ENCODE measurements at places on chromosomes 6 and 20.

DNA sequence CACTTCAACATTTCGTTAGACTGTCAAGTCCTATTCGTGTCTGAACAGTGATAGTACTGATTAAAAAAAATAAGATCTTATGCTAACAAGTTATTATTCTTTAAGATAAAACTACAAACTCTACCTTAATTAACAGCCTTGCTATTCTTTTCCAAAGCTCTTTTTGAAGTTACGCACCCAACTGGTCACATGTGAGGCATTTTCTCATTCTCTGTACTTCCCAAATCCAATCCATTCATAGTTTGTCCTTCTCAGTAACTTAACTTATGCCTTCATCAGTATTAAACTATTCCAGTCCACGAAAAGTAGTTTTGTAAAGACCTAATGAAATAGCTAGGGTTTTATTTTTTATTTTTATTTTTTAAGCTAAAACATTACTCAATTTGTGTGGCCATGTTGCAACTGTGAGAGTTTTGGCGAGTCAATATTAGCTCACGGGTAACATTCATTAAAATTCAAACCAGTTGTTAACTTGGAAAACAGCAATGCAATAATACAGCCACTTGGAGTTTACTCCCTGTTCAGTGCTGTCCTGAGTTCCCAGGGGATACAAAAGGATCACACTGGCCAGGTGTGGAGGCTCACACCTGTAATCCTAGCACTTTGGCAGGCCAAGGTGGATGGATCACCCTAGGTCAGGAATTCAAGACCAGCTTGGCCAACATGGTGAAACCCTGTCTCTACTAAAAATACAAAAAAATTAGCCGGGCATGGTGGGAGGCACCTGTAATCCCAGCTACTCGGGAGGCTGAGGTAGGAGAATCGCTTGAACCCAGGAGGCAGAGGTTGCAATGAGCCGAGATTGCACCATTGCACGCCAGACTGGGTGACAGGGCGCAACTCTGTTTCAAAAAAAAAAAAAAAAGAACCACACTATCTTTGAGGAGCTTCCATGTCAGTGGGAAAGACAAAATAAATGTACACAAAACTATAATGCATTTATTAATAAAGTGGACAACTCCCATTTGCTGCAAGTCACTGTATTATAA lies 27.9 kb upstream of the EEF1A1 start:
- no peak for DNase-seq

DNA sequence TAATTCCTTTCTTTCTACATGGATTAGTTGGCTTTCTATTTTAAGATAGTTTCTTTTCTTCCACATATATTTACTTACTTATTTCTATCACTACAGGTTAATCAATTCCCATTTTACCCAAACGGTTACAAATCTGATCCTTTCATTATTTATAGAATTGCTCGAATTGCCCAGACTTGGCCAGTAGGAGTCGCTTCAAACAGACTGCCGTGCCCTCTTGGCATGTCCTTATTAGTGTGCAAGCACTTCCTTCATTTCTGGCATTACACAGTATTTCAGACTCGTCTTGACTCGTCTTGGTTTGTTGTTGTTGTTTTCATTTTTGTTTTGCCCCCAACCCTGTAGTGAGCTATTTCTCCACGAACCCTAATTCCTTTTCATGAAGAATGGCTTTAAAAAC lies 74.6 kb downstream of the SAMD3 start:
- DNase-seq, result no peak

- no peak for DNase-seq
Observed at GRCh38 chr6:158244373-158244772, 67.9 kb upstream of the TULP4 start.

DNA sequence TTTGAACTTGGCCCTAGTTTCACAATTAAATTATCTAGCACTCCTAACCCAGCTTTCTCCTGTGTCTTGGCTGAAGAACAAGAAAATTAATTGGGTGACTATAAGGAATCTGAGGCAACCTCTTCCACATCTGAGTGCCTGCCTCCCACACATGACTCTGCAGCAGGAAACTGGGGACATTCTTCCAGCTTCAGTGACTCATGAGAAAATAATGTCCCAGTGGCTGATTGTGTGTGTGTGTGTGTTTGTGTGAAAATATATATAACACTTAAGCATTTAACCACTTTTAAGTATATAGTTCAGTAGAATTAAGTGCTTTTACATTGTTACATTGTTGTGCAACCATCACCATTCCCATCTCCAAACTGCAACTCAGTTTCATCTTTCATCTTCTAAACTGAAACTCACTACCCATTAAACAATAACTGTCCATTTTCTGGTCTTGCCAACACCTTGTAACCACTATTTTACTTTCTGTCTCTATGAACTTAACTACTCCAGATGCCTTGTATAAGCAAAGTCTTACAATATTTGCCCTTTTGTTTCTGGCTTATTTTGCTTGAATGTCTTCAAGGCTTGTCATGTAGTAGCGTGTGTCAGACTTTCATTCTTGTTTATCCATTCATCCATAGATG lies 8.7 kb downstream of the TRIM38 start:
- DNase-seq, result no peak

GRCh38 chr20:34530342-34530741 lies 14.1 kb downstream of the DYNLRB1 start:
- no peak for DNase-seq

GRCh38 chr6:93992976-93993375 lies 573.6 kb upstream of the EPHA7 start:
- DNase-seq, result no peak

- DNase-seq, result no peak
Observed at GRCh38 chr20:63957004-63957689, 931 bp upstream of the UCKL1 start.

- DNase-seq, result no peak
Observed at GRCh38 chr20:34713194-34713943, 9.2 kb downstream of the TP53INP2 start.

- DNase-seq, result no peak
Observed at GRCh38 chr20:23602241-23602640, 3.5 kb downstream of the CST9 start.

- DNase-seq, result no peak
Observed at GRCh38 chr20:23121751-23122320, 35.7 kb upstream of the CD93 start.

- DNase-seq, result no peak
Observed at GRCh38 chr6:132598473-132598872, 8.9 kb upstream of the TAAR5 start.

DNA sequence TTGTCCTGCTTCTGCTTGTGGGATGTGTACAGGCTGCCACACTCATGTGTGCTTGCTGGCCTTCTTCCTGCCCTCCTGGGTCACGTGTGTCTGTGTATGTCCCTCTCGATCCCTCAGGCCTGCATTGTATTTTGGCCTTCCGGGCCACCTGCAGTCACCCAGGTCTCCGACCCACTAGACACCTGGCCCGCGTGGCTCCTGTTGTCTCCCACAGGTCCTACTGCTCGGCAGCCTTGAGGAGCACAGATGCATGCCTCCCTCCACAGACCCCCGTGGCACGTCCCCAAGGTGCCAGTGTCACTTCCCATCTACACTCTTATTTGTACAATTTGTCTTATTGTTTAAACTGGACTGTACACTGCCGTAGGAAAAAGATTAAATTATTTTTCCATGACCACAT lies 43.1 kb downstream of the FOXC1 start:
- DNase-seq, result no peak

DNA sequence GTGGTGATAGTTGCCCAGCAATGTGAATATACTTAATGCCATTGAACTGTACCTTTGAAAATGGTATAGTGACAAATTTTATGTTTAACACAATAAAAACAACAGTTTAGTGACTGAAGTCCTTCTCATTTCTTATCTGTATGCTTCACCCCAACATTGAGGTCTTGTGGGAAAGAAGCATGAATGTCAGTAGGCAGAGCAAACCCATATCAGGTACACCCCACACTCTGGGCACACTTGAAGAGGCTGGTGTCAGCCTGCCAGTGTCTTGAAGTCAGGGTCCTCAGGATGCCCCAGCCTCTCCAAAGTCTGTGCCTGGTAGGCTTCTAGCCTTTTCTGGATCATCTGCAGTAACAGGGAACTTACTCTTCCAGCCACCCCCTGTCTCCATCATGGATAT lies 51.2 kb downstream of the CD164 start:
- no peak for DNase-seq

- DNase-seq, result no peak
Observed at GRCh38 chr20:59051666-59052185, 9.1 kb upstream of the PRELID3B start.

DNA sequence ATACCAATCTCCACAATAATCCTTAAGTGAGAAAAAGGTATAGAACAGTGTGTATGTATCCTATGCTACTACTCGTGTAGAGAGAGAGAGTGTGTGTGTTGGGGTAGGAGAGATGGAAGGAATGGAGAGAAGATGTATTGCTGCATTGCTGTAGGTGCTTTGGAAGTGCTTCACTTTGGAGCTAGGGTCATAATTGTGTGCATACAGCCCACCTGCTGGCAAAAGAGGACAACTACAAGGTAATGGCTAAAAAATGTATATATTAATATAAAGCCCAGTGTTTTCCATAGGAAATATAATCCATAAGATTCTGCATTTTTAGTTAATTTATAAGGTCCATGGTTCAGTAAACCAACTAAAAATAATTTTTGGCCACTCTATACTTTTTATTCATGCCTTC lies 36.1 kb downstream of the SERAC1 start:
- no peak for DNase-seq

DNA sequence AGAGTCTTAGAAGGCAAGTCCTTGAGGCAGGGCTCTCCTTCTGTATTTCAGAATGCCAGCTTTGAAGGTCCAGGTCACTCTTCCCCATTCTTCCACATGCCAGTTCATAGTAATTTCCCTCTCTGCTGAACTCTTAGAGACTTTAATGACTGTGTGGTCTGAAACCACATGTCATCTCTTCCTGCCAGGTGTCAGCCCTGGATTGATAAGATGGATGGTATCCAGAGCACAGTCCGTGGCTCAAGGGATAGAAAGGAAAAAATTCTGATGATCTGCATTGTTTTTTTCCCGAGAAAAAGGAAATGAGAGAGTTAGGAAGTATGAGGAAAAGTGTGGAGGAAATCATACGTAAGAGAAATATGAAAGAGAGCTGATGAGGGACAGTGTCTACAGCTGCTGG lies 250.9 kb downstream of the TPBG start:
- DNase-seq, result no peak

DNA sequence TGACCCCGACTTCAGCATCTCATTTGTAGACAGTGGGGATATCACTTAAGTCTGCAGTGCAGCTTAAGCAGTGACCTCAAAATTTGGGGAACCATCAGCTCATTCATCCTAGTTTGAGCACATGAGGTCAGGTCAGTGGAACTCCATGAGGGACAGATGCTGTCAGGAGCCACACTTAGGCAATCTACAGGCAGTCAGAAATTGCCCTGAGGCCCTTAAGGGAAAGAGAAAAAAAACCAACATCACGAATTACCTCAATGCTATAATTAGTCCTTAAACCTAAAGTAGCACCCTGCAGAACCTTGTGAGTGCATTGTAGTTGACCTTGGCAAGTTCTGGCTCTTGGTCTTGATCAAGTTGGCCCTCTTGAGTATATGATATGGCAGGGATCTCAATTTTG lies 21.1 kb downstream of the TMEM74B start:
- no peak for DNase-seq

DNA sequence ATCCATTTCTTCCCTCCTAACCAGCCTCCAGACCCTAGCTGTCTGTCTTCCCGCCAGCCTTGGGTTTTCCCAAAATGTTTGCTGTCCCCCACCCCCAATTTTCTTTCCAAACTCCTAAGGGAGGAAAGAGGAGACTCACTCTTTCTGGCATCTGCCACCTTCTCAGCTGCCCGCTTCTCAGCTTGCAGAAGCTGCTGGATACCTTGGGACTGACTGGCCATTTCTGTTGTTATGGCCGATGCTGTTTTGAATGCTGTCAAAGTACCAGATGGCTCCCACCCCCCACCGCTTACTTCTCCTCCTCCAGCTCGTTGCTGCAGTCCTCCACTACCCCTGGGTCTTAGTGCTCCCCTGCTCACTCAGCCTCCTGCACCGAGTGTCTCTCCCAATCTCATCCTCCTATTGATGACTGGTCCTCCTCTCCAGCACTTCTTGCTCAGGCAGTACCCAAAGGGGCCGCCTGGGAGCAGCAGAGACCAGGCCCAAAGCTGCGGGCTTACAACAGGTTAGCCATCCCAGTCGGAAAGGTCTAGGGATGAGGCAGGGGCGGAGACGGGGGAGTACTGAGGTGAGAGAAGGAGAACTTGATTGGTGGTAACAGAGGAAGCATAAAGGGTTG lies at the start of gene ATP6V1G2:
Gene ATP6V1G2 (minus strand): TSS at position 270 of the 619 bp plus-strand sequence. CDS start 49 bp downstream, at position 221.
- DNase-seq, result no peak

GRCh38 chr6:129793447-129793846 lies 67.7 kb downstream of the TMEM244 start:
- DNase-seq, result no peak

GRCh38 chr20:58536289-58536688 lies 21.1 kb upstream of the APCDD1L start:
- no peak for DNase-seq

- DNase-seq, result no peak
Observed at GRCh38 chr20:1671891-1672669, 14.5 kb upstream of the SIRPG start.

- no peak for DNase-seq
Observed at GRCh38 chr6:142946924-142947713, 2.1 kb upstream of the HIVEP2 start.

DNA sequence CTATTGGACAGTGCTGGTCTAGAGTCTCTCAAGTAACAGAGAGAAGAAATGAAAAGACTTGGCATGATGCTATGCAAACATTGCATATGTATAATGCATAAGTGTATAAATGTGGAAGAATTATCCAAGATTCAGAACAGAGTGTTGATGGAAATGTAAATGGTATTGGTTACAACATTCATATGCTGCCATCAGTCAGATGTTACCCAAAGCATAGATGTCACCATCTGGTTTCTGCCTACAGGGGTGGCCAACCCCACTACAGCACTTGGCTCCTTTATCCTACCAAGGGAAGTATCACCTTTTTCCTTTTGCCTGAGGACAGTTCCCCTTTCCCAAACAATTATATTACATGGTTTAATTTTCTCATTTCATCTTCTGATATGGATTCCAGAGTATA lies 11.9 kb downstream of the POPDC3 start:
- DNase-seq, result no peak

DNA sequence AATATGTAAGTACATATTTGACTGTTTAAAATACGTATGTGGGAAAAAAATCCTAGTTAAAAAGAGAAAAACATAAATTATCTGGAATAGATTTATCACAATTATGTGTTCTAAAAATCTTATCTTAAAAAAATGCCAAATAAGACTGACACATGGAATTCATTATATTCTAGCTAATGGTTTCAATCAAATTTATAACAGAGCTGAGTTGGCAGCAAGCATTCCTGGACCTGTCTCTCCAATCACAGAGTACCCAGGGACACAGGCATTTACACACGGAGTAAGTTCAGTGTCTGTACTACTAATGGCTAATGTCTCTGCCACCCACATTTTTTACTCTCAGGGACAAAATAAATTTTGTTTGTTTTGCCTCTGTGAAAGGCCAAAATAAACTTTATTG lies 122.3 kb downstream of the RPS12 start:
- DNase-seq, result no peak

GRCh38 chr6:135115834-135116233 lies 61.2 kb upstream of the HBS1L start:
- no peak for DNase-seq

DNA sequence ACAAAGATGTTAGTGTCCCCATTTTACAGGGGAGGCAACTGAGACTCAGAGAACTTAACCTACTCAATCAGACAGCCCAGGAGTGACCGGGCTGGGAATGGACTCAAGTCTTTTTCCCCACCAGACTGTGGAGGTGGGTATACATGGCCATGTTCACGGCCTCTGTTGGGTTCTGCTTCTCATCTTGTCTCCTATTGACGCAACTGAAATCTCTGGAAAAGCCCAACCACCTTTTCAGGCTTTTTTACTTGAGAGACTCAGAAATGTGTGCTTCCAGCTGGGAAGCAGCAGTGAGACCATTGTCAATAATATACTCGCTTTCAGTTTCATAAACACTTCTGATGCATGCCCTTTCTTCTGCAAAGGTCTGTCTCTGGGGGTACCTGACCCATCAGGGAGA lies 70.7 kb downstream of the SOBP start:
- no peak for DNase-seq

All from esophagus squamous epithelium (tissue), 5 donors.